Activated naive CD4-positive, alpha-beta T cell (primary cell): ENCODE measurements at places on chromosomes 3 and 15.
A peak's percentile ranks its signal among the peaks of the same experiment; 100 is the strongest.

- DNase-seq: peak; percentile 16
Measured at GRCh38 chr3:16337856-16338540, 73.0 kb downstream of the OXNAD1 start.

- no peak for DNase-seq
Measured at GRCh38 chr3:127566833-127567232, 23.7 kb downstream of the TPRA1 start.

DNA sequence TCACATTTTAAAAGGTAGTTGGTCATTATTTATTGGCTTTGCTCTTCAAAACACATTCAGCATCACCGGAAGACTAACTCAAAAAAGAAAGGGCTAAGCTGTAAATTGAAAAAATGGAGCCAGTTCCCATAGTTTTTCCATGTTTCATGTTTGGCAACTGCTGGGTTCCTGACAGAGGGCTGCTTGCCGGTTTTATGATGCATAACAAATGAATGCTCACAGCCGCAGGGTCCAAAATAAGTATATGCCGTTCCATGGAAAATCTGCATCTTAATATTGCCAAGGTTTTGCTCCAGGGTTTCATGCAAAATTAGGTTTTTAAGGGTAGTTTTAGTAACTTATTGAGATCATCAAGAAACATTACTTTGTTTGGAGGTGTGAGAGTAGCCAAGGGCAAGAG is 15.8 kb downstream of the SLC12A1 start:
- no peak for DNase-seq

DNA sequence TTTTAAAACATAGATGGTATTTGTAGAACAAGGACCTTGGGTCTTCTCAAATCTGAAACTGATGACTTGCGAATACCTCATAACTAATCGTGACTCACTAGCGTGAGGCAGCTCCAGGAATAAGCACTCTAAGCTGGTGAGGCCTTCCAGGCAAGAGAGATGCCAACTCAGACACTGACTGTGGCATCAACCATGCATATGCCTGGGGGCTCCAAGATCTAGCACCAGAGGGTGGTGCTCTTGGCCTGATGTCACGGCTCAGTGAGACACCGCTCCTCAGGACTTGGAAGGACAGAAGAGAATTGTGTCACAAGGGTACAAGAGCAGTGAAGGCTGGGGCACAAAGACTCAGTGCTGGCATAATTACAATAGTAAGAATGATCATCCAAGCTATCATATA is 125.0 kb upstream of the TRIM42 start:
- DNase-seq: no peak

- no peak for DNase-seq
Measured at GRCh38 chr3:191290311-191291025, 38.7 kb upstream of the CCDC50 start.

- DNase-seq: no peak
Measured at GRCh38 chr15:99734575-99734974, 1.3 kb upstream of the LYSMD4 start.

- DNase-seq: no peak
Measured at GRCh38 chr3:183967693-183968092, 50.0 kb downstream of the ABCC5 start.

GRCh38 chr3:119481079-119481478 is 12.3 kb downstream of the POGLUT1 start:
- no peak for DNase-seq

GRCh38 chr15:37059086-37059485 is 41.3 kb downstream of the MEIS2 start:
- no peak for DNase-seq

- DNase-seq: no peak
Measured at GRCh38 chr3:143242101-143242500, 122.5 kb downstream of the CHST2 start.

- no peak for DNase-seq
Measured at GRCh38 chr3:133367403-133367802, 32.5 kb upstream of the BFSP2 start.

GRCh38 chr3:71241981-71242560 is 341.5 kb downstream of the FOXP1 start:
- DNase-seq: no peak

DNA sequence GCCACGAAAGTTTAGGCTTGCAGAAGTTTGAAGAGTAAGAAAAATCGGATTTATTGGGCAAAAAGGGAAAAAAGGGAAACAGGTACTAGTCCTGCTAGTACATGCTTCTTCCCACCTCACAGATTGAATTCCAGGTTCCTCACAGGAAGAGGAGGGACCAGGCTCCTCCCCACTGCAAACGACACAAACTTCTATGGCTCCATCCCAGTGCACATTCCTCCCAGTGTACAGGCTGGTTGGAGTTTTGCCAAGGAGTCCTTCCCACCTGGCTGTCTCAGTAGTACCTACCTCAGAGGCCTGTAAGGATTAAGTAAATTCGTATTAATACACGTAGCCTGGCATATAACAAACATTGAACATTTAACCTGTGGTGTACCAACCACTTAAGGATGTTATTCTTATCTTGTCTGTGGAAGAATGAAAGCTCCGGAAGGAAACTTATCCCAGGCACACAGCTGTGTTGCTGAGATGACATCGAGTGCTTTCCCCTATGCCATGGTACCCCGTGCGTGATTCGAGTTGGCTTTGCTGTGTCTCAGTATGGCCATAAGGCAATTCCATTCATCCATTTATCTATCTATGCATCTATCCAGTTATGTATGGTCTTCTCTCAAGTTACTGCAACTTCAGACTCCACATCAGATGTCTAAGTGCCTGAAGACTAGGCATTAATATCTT is 294.3 kb downstream of the LRTM1 start:
- DNase-seq: no peak

DNA sequence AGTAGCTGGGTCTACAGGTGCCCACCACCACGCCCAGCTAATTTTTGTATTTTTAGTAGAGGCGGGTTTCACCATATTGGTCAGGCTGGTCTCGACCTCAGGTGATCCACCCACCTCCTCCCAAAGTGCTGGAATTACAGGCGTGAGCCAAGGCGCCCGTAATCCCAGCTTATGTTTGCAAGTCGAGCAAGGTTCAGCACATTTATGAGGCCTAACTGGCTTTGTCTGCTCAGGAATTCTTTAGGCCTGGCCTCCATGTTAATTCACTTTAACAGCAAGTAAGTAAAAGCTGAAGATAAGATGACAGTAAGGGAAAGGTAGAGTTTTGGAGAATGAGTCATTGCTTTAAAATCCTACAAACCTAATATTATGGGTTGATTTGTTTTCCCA is 24.6 kb downstream of the SIDT1 start:
- DNase-seq: no peak

DNA sequence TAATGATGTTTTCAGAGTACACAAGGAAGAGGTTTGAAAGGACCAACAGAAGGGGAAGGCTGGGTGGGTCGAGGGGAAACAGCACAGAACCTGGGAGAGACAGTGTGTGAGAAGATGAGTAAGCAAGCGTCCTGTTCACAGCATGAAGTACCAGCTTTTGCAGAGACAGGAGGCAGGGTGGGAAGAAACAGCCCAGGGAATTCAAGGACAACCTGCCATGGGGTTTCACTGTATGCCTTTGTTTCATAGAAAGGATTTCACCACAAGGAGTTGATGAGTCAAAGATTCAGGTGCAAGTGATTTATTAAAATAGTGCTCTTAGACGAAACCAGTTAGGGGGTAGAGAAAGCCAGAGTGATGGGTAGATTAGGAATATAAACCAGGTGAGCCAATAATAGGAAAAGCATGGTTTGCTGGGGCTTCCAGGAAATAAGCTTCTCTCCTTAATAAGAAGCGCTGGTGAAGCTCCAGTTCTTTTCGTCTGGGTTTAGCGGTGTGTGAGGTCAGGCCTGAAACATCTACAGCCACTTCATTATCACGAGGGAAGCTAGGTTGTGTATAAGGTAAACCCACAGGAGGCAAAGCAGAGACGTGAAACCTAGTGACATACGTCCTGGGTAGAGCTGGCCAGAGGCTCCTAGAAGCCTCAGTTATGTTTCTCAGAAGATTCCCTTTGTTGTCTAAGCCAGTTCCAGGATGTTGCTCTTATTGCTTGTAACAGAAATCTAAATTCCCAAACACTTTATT is 3.9 kb downstream of the HHLA2 start:
- DNase-seq: no peak

DNA sequence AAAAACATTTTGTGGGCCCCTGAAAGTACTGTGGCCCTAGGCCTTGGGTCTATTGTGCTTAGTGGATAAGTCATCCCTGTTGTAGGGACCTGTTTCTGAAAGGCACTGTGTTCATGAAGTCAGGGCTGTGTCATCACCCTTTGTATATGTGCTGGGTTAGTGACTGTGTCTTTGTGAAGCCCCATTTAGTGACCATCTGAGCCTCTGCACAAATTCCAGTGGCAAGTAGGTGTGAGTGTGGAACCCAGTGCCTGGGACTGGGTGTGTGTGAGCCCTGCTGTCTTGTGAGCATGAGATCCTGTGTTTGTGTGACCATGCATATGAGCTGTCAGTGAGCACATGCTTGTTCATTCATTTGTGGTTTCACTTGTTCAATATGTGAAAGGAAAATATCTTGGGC is 1.2 kb upstream of the HYAL1 start:
- no peak for DNase-seq

GRCh38 chr15:74383286-74383685 is 15.8 kb upstream of the CYP11A1 start:
- DNase-seq: no peak

- DNase-seq: no peak
Measured at GRCh38 chr3:23815879-23816278, 10.1 kb downstream of the UBE2E1 start.

- DNase-seq: no peak
Measured at GRCh38 chr3:9916734-9917680, at the start of gene IL17RC. TSS of gene IL17RC (plus strand) at chr3:9917098. CDS start at chr3:9917316, 218 bp downstream.

- no peak for DNase-seq
Measured at GRCh38 chr15:82850731-82851130, 41.3 kb downstream of the WHAMM start.

- no peak for DNase-seq
Measured at GRCh38 chr3:189824629-189825312, 193.6 kb downstream of the TP63 start.

DNA sequence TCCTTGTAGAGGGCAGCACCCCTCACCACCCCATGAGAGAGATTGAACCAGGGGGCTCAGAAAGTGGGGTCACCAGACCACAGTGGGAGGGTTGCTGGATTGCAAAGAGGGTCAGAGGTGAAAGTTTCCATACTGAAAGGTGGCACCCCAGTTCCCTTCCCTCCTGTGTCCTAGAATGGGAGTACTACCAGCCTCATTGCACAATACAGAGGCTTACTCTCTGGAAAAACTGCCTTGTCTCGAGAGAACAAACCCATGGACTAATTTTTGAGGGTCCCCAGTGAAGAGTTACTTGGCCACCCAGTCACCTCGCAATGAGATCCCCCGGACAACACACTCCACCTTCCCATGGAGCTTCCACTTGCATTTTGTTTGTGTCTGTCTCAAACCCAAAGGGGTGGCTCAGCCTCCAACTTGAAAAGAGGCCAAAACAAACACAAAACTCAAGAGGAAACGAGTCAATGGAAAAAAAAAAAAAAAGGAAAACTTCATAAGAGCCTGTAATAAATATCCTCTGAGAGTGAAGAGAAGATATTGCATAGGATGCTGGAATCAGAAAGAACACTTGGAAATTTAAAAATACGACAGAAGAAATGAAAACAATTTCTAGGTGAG is 18.6 kb downstream of the MESP2 start:
- no peak for DNase-seq

GRCh38 chr15:81296673-81297072 is 27.3 kb downstream of the STARD5 start:
- peak; percentile 24 for DNase-seq

GRCh38 chr15:67601073-67601472 is 58.6 kb downstream of the MAP2K5 start:
- DNase-seq: no peak

- no peak for DNase-seq
Measured at GRCh38 chr3:40504636-40505430, 1.0 kb upstream of the ZNF620 start.

DNA sequence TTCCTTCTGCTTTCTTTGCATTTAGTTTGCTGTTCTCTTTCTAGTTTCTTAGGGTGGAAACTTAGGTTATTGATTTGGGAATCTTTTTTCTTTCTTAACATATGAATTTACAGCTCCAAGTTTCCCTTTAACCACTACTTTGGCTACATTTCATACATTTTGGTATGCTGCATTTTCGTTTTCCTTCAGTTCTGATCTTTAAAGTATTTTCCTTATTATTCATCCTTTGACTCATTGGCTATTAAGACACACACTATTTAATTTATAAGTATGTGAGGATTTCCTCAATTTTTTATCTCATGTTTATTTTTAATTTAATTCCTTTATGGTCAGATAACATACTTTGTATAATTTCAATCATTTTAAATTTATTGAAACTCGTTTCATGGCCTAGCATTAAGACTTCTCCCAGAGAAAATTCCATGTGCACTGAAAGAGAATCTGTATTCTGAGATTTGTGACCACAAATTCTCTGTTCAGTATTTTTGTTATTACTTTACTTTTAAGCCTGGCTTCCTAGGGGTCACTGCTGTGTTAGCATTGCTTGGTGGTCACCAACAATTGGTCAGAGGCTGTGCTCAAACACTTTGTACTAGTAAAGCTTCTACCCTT is 87.7 kb downstream of the CFAP20DC start:
- no peak for DNase-seq

DNA sequence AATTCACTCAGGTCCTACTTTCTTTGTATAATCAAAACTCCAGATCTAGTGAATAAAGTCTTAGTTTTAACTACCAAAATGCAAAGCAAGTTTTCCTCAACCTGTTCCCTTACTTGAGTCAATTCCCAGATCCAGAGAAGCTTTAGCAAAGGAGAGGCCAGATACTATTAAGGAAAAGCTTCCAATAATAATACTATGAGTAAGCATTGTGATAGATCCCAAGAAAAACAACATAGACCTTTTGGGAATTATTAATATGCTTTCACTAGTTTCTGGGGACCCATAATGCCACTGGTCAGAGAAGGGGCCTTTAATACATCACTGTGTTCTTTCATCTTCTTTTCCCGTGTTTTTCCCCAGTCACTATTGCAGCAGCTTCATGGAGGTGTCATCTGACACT is 339.9 kb upstream of the CDIN1 start:
- DNase-seq: no peak

DNA sequence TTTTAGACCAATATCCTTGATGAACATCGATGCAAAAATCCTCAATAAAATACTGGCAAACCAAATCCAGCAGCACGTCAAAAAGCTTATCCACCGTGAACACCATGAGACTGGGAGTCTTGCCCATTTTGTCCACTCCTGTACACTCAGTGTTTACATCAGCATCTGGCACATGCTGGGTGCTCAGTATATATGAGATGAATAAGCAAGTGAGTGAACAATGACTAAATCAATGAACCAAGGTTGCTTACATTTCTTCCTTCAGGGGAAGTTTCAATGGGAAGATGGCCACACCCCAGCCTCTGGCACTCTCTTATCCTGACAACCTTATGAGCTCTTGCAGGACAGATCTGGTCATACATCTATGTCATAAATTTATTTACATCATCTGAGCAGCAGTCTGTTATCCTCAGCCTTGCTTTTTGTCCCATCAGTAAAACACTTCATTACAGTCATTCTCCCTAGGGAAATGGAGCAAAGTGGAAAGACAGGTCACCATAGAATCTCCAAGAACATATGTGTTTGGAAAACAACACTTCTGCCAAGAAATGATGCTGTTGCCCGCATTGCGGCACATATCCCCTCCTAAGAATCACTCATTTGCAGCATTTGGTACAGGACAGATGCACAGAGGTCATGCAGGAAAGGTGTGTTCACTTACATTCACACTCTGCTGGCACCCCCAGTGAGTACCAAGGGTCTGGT is 171.8 kb upstream of the EIF1B start:
- DNase-seq: no peak

GRCh38 chr3:194573680-194574437 is 59.4 kb downstream of the TMEM44 start:
- DNase-seq: no peak

GRCh38 chr3:29202378-29202777 is 78.5 kb upstream of the RBMS3 start:
- no peak for DNase-seq
